Renal cortex interstitium (tissue), 15 donors: ENCODE measurements at places on chromosomes 12 and 14. TPM values are rescaled to one million over a fixed set of nuclear protein-coding genes. Genes with fewer than 3 reads are reported as not detected.

FOXG1 gene
- polyA plus RNA-seq: 0.06 TPM

DNA sequence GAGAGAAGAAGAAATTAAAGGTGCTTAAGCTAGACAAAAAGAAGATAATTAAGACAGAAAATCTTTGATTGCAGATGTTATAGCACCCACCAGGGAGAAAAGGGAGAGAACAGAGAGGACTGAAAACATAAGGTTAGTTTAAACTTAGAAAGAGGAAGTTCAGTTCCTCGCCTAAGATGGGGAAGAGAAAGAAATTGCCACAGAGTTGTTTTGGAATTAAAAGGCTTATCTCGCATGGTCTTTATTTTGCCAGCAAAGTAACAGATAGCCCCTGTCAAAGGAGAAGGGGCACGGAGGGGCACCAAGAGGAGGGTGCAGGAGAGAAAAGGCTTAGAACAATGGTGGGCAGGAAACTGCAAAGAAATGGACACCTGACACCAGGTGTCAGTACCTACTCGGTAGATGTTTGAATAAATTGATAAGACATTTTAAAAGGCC lies 17.8 kb upstream of the OXA1L start:
- no peak for DNase-seq

DNA sequence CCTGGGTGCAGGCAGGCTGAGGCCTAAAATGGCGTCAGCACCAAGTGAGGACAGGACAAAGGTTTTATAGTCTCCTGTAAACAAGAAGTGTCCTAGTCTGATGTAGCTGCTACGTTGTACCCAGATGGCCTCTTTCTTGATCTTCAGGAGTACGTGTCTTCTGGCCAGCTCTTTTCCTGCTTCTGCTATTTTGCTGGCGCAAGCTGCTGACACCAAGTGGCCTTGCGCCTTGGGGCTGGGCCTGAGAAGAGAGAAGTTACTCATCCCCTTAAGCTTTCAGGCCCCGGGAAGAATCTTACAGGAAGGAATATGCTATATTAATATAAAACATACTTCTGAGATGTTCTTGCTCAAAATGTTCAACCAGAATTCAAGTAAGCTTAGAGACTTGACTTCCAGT lies 605.2 kb downstream of the GALC start:
- DNase-seq: no peak

GRCh38 chr12:24821691-24822090 lies 127.2 kb downstream of the BCAT1 start:
- DNase-seq: no peak

DNA sequence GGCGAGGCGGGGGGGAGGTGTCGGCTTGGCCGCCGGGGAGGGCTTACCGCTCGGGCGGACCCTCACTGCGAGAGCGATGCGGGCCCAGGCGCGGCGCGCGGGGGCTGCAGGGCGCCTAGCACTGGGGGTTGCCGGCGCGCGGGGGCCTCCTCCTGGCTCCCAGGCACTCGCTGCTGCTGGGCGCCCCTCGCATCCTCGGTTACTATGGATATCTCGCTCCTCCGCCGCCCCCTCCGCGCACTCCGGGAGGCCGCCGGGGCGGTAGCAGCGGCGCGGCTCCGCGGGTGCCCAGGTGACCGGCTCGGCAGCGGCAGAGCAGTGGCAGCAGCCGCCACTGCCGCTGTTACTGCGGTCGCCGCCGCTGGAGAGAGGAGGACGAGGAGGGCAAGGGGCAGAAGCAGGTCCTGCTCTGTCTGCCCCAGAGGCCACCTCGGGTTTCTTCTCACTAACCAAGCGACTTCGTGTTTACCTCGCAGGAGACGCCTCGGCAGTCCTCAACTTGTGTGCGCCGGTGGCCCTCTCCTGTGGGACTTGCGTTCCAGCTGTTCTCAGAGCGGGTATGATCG lies 250.1 kb downstream of the APAF1 start:
- DNase-seq: no peak

NEUROD4 gene
- polyA plus RNA-seq: not detected
